ENCODE measurements at places on chromosomes 2 and 18.
A peak's percentile ranks its signal among the peaks of the same experiment; 100 is the strongest.

GRCh38 chr2:64212346-64212745, 68.1 kb upstream of the PELI1 start:
- DNase-seq = peak; percentile 50

DNA sequence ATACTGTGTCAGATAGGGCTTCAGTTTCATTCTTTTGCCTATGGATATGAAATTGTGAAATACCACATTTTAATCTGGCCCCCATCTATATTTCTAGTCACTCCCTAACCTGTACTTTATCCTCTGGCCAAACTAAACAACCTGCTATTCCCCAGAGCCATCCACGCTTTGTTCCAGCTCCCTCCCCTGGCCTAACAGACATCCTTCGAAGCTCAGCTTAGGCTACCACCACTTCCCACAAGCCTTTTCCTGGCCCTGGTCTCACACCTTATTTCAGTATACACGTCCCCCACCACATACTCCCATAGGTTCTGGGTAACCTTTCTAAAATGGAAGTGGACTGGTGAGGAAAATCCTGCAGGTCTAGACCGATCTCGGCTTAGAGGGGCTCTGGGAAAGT, 55.4 kb downstream of the MAP4K3 start:
- DNase-seq = no peak

- DNase-seq = no peak
Measured at GRCh38 chr2:48617618-48618017, at the start of gene GTF2A1L. Gene GTF2A1L (plus strand): TSS chr2:48617856. CDS start chr2:48617875, 19 bp downstream.

DNA sequence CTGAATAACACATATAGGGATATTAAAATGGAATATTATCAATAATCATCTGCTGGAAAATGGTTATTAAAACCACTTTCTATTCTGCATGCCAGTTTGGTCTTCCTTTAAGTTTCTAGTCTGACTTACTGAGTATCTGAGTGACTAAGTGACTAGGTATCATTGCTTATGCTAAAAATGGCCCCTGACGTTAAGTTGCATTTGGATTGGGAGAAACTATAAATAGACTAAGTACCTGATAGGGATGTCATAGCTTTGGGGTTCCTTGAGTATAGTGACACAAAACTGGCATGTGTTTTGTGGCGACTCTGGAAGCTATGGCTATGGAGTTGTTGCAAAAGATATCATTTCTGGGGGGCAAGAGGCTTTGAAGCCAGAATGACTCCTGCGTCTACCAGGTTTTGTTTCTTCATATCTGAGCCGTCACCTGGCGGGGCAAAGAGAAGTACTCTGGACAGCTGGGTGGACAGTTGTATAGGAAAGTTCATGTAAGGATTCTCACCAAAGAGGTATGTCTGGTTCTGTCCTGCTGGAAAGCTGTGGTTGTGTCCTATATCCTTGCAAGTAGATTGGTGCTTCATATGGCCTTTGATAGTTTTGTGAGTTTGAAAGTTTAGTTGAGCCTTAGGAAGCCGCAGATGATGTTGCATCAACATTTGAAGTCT, 17.9 kb downstream of the ITGAV start:
- no peak for DNase-seq

- no peak for DNase-seq
Measured at GRCh38 chr18:23922939-23923338, 91.6 kb upstream of the TTC39C start.

Data from central memory CD4-positive, alpha-beta T cell (primary cell).